AG09319 (cell line): ENCODE measurements at places on chromosomes 3 and 15.

- DNase-seq = no peak
These were observed 67.4 kb downstream of the TCF12 start for GRCh38 chr15:56985856-56986255.

- DNase-seq = no peak
These were observed 151.6 kb upstream of the CGNL1 start for GRCh38 chr15:57224664-57225063.

DNA sequence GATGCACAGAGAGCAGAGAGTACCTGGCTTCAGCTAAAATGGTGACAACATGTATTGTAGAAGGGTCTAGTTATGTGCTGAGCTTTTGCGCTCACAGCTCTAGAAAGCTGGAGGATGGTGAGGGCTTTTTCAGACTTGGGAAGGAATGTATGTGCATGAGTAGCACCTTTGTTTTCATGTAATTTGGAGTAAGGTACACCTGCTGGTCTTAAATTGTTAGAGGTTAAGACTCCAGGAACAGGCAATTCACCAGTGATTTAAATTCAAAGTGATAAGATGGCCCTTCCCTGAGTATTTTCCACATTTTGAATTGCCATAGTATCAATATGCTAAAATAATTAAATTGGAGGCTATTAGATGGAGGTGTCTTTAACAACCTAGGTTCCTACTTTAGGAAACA, 436.4 kb upstream of the GOLIM4 start:
- no peak for DNase-seq

DNA sequence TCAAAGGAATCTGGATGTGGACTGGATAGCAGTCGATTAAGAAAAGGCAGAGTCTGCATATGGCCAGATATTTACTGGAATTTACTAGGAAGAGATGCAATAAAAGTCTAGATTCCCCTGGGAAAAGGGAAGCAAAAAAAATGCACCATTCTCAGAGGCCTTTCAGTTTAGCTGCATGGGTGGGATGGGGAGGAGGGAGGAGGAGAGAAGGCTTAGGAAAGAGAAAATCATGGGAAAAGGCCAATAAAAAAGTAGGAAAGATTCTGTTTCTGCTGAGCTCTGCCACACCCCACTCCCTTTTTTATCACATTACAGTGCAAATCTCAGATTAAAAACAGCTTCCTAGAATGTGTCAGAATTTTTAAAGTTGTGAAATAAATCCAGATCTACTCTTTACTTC, 103.6 kb downstream of the ADAMTS9 start:
- no peak for DNase-seq

DNA sequence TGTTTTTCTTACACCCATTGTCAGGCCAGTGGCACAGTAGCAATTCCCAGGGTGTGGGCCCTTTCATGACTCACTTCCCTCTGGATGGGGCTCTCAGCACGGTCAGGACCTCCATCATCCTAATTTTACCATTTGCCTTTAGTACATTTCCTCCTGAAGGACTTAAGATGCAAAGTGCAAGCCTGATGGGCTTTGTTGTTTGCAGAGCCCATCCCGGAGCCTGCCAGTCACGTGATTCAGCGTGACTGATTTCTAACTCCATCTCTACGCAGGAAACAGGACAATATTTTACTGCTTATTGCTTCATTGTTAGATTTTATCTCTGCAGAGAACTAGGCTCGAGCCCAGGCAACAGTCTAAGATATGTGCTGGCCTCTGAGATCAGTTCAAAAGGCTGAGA, 223.7 kb downstream of the PDZRN3 start:
- no peak for DNase-seq

GRCh38 chr3:135141672-135142071, 346.6 kb downstream of the EPHB1 start:
- no peak for DNase-seq

GRCh38 chr3:67048067-67048714, 50.1 kb downstream of the KBTBD8 start:
- no peak for DNase-seq

DNA sequence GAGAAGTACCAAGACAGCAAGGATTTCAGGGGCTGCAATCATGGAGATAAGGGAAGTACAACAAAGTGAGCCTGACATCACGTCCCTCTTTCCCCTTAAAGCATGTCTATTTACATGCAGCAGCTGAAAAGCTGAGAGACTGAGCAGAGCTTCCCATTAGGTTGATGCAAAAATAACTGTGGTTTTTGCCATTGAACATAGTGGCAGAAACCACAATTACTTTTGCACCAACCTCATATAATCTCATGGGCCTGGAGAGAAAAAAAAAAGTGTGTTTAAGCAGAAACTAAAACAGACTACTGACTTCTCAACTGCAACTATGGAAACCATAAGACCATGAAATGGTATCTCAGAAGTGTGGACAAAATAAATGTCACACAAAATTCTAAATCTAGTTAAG, 48.3 kb downstream of the CCDC12 start:
- DNase-seq = no peak

- no peak for DNase-seq
These were observed 34.3 kb downstream of the TLE3 start for GRCh38 chr15:70063261-70063925.

GRCh38 chr3:99066863-99067262, 165.4 kb upstream of the DCBLD2 start:
- DNase-seq = no peak

DNA sequence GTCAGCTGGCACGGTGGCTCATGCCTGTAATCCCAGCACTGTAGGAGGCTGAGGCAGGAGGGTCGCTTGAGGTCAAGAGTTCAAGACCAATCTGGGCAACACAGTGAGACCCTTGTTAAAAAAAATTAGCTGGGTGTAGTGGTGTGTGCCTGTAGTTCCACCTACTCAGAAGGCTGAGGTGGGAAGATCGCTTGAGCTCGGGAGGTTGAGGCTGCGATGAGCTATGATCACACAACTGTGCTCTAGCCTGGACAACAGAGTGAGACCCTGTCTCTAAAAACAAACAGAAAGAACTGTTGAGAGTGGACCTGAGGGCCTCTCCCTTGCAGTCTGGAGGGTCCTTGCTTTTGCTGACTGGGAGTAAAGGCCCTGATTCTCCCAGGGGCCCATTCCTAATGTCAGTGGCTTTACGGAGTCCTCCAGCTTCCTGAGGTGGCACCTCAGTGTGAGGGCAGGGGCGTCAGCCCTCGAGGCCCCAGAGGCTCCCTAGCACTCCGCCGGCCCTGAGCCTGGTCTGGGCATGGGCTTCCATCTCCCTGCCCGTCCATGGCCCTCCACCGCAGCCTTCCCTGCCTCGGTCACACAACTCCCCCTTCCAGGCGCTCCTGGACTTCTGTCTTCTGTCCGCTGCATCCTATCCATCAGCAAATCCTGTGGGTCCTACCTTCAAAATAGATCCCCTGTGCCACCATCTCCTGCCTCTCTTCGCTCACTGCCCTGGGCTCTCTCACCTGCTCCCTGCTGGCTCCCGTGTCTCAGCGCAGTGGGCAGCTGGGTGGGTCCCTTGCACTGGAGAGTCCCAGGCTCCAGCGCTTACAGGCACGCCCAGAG, 19.0 kb downstream of the FBLN2 start:
- no peak for DNase-seq

DNA sequence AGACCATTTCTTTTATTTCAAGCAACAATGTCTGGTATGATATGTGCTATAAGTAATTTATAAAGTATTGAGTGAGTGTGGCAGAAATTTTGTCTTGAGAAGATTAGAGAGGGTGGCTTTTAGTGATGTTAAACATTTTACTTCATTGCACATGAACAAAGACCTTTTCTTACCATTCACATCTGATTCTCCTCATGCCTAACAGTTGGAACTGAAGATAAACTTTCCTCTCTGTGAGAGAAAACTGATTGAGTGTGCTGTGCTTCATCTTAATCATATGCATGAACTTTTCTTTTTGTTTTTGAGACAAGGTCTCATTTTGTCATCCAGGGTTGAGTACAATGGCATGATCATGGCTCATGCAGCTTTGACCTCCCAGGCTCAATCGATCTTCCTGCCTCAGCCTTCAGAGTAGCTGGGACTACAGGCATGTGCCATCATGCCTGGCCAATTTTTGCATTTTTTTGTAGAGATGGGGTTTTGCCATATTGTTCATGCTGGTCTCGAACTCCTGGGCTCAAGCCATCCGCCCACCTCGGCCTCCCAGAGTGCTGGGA, 377.7 kb upstream of the GOLIM4 start:
- DNase-seq = no peak
